Esophagus muscularis mucosa (tissue), 4 donors: ENCODE measurements at places on chromosomes 13 and 19. TPM values are rescaled to one million over a fixed set of nuclear protein-coding genes. Genes with fewer than 3 reads are reported as not detected.

The COMP gene
- total RNA-seq, result 0.46 TPM

The WDR62 gene
- total RNA-seq, result 0.26 TPM

The KEAP1 gene
- total RNA-seq, result 51.9 TPM

The COPE gene
- 173 TPM for total RNA-seq

The ZNF790 gene
- 11.1 TPM for total RNA-seq

The CDX2 gene
- not detected for total RNA-seq

The ZNF415 gene
- 16.1 TPM for total RNA-seq

The IGFL4 gene
- not detected for total RNA-seq

The MCEMP1 gene
- total RNA-seq, result 0.42 TPM
